ENCODE measurements at places on chromosomes 2 and 18. TPM values are rescaled to one million over a fixed set of nuclear protein-coding genes. Genes with fewer than 3 reads are reported as not detected.

- DNase-seq, result no peak
- H3K4me3 ChIP-seq, result no peak overlapping the region
- H3K27me3 ChIP-seq, result no peaks in the 10 kb centered on the region
- H3K4me1 ChIP-seq, result no peaks in the 10 kb centered on the region
- no peaks in the 10 kb centered on the region for H3K36me3 ChIP-seq
These were observed 103.5 kb downstream of the ANKRD44 start for GRCh38 chr2:197207106-197207505.

GRCh38 chr18:79744625-79745024 lies 53.1 kb upstream of the KCNG2 start:
- no peaks in the 10 kb centered on the region for H3K27me3 ChIP-seq
- no peak overlapping the region for H3K27ac ChIP-seq
- no peak overlapping the region for H3K4me3 ChIP-seq
- no peaks in the 10 kb centered on the region for H3K4me1 ChIP-seq
- H3K36me3 ChIP-seq, result no peaks in the 10 kb centered on the region
- no peak for DNase-seq

- H3K27me3 ChIP-seq, result no peaks in the 10 kb centered on the region
- no peaks in the 10 kb centered on the region for H3K36me3 ChIP-seq
- H3K27ac ChIP-seq, result no peak overlapping the region
- no peak overlapping the region for H3K4me3 ChIP-seq
- no peak for DNase-seq
- no peaks in the 10 kb centered on the region for H3K4me1 ChIP-seq
These were observed 1.7 kb downstream of the IL1RL1 start for GRCh38 chr2:102313025-102313424.

- no peak overlapping the region for H3K27ac ChIP-seq
- no peaks in the 10 kb centered on the region for H3K36me3 ChIP-seq
- H3K4me3 ChIP-seq, result no peak overlapping the region
- no peak for DNase-seq
These were observed 985.0 kb downstream of the BCL11A start for GRCh38 chr2:59568461-59568860.

DNA sequence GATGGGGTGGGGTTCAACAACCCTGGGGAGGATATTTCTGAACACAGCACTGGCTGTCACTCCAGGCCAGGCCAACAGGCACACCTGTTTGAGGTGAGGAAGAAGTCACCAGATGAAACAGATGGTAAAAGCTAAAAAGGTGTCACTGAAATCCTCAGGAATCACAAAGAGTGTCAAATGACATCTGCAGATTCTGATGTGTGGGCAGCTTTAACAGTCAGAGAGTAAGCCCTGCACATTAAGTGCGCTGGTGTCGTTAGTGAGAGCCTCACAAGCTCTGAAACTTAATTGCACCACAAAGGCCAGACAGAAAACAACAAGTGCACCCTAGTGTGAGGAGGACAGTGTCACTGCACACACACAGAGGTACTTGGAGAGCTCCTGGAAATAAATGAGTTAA lies 13.6 kb downstream of the FLACC1 start:
- no peaks in the 10 kb centered on the region for H3K4me1 ChIP-seq
- H3K36me3 ChIP-seq, result no peaks in the 10 kb centered on the region
- H3K4me3 ChIP-seq, result no peak overlapping the region
- H3K27me3 ChIP-seq, result no peaks in the 10 kb centered on the region
- H3K27ac ChIP-seq, result no peak overlapping the region

DNA sequence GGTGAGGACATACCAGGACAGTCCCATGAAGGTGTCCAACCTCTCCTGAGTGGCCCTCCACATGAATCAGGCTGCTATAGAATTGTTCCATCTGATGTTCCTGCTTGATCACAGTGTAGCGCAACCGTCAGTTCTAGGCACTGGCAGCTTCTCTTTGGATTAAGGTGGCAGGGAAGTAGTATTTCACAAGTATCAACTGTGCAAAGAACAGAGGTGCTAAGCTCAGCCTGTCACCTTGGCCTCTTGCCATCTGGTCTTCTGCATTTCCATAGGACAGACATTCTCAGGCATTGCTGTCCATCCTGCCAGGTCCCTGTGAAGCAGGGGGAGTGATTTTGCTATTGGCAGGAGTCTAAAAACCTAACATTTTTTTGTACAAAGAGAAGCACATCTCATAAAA lies 182.2 kb upstream of the EPAS1 start:
- H3K4me3 ChIP-seq, result no peak overlapping the region
- H3K27me3 ChIP-seq, result no peaks in the 10 kb centered on the region
- no peak for DNase-seq
- no peaks in the 10 kb centered on the region for H3K36me3 ChIP-seq

GRCh38 chr2:109446278-109447131 lies 167.3 kb downstream of the SEPTIN10 start:
- no peak for DNase-seq
- H3K27me3 ChIP-seq, result no peaks in the 10 kb centered on the region
- H3K27ac ChIP-seq, result no peak overlapping the region
- no peak overlapping the region for H3K4me3 ChIP-seq
- no peaks in the 10 kb centered on the region for H3K4me1 ChIP-seq
- no peaks in the 10 kb centered on the region for H3K36me3 ChIP-seq

Gene MEP1B
- total RNA-seq, result not detected

Gene ATP6V1B1
- total RNA-seq, result not detected

DNA sequence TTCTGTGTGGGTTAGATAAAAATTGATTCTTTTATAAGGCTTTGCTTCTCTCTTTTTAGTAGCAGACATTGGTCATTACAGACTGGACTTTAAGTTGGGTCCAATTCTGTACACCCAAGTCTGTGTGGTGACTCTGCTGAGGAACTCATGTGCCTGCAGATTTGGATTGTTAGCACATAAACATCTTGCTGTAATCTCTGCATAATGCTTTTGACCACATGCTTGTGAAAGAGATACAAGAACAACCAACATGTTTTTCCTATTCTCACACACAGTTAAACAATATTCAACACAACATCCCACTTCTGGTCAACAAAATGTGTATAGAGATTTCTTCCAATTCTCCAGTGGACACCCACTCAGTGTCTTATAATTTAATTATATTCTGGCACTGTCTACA lies 270.1 kb downstream of the RDH14 start:
- no peaks in the 10 kb centered on the region for H3K27me3 ChIP-seq
- no peak overlapping the region for H3K27ac ChIP-seq
- no peak overlapping the region for H3K4me3 ChIP-seq
- H3K4me1 ChIP-seq, result no peaks in the 10 kb centered on the region
- DNase-seq, result no peak

GRCh38 chr2:119548516-119549120 lies 4.4 kb downstream of the CFAP221 start:
- H3K27me3 ChIP-seq, result no peaks in the 10 kb centered on the region
- DNase-seq, result no peak
- no peak overlapping the region for H3K27ac ChIP-seq
- H3K4me3 ChIP-seq, result no peak overlapping the region

DNA sequence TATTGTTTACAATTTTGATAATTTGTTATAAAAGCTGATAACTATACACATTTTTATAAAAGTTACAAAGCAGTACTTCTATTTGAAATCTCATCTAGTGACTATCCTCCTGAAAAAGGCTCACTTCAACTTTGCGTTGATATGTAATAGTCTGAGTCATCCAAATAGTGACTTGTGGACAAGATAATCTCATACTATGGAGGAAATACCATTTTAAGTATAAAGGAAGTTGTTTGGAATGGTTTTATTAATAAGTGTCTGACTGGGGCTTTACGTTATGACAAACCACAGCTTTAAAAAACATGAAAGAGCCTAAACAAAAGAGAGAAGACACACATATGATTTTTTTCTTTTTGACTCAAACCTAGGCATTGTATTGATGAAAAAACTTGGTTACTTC lies 272.3 kb upstream of the COL3A1 start:
- no peak for DNase-seq
- H3K4me3 ChIP-seq, result no peak overlapping the region
- no peak overlapping the region for H3K27ac ChIP-seq

DNA sequence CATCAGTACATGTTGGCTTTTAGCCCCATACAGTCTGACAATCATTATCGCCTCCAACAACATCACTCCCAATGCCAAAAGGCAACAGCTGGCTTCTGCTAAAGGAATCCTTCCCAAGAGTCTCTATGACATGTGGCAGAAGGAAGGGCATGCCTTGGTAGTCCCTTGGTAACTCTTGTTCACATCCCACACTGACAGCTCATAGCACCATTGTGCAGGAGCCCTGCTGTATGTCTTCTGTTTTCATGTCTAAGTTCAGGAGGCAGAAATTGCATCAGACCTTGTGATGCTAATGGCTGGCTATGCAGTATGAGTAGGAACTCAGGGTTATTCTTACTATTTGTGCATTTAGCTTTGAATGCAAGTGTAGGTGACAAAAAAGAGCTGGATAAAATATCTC lies 392.1 kb downstream of the PTH2R start:
- no peaks in the 10 kb centered on the region for H3K36me3 ChIP-seq
- no peak overlapping the region for H3K4me3 ChIP-seq
- no peaks in the 10 kb centered on the region for H3K4me1 ChIP-seq
- H3K27ac ChIP-seq, result no peak overlapping the region
- no peaks in the 10 kb centered on the region for H3K27me3 ChIP-seq
- no peak for DNase-seq

Gene ARHGAP15
- total RNA-seq, result 4.4 TPM

DNA sequence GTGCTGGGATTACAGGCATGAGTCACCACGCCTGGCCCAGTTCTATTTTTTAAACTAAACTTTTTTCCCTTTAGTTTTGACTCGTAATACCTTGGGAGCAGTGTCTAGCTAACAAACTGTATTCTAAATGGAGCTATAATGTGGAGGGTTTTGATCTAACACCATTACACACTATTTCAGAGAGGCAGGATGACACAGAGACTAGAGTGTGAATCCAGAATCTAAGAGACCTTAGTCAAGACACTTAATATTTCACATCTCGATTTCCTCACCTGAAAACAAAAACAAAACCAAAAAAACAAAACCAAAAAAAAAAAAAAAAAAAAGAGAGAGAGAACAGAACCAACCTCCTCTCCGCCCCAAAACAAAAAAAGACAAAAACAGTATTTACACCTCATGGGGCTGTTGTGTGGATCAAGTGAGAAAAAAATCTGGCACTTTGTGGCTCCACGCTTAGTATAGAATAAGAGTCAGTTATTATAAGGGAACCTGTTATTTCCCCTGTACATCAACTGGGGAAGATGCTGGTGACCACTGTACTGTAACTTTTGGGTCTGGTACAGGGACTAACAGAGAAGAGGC lies 31.3 kb downstream of the DARS1 start:
- no peak for DNase-seq
- H3K4me1 ChIP-seq, result no peaks in the 10 kb centered on the region
- H3K36me3 ChIP-seq, result no peaks in the 10 kb centered on the region
- no peaks in the 10 kb centered on the region for H3K27me3 ChIP-seq
- no peak overlapping the region for H3K4me3 ChIP-seq

GRCh38 chr18:58882686-58883085 lies 18.0 kb downstream of the ZNF532 start:
- no peak overlapping the region for H3K4me3 ChIP-seq
- no peaks in the 10 kb centered on the region for H3K4me1 ChIP-seq
- no peak overlapping the region for H3K27ac ChIP-seq
- H3K36me3 ChIP-seq, result no peaks in the 10 kb centered on the region

DNA sequence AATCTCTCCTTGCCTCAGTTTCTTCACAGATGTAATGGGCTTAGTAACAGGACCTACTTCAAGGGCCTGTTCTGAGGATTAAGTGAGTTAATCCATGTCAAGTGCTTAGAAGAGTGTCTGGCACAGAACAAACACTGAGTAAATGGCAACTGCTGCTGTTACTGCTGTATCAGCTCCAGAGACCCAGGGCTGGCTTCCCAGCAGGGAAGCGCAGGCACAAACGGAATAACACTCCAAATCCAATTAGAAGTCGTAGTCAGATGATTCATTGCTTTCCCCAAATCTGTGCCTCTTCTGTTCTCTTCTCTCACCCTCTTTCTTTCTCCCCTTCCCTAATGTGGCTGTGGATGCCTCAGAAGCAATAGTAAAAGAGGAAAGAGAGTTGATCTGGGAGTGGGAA lies 101.1 kb upstream of the FZD7 start:
- no peak for DNase-seq
- no peak overlapping the region for H3K4me3 ChIP-seq
- no peaks in the 10 kb centered on the region for H3K4me1 ChIP-seq
- H3K27me3 ChIP-seq, result no peaks in the 10 kb centered on the region
- no peak overlapping the region for H3K27ac ChIP-seq

DNA sequence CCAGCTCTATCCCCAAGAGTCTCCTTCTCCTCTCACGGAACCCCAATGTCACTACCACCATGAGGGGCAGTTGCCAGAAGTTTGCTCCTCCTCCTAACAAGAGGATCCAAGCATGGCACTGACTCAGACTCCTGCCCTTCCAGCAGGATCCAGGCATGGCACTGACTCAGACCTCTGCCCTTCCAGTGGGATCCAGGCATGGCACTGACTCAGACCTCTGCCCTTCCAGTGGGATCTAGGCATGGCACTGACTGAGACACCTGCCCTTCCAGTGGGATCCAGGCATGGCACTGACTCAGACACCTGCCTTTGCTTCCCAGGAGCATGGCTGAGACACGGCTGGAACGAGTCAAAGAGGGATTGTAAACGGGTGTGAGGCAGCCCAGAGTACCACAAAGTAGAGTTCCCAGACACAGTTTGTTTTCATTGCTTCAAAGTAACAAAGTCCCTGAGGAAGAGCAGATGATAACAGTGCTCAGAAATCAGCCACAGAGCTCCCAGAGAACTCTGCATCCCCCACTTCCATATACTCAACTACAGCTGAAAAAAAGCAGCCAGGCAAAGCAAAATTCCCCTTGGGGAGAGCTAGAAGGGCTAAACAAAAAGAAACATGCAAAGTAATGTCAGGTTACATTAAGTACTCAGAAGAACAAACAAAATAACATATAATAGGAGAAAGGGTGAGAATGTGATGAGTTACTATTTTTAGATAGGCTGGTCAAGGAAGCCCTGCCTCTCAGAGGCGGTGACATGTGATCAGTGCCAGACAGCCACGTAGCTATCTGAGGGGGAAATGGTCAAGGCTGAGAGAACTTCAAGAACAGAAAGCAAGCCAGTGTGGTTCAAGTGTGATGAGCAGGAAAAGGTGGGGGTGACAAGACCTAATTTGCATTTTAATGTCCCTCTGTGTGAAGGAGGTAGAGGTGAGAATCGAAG lies 3.0 kb downstream of the BUB1 start:
- no peaks in the 10 kb centered on the region for H3K27me3 ChIP-seq
- DNase-seq, result no peak
- no peaks in the 10 kb centered on the region for H3K36me3 ChIP-seq
- H3K4me1 ChIP-seq, result no peaks in the 10 kb centered on the region

Gene PARD6G
- total RNA-seq, result 1.1 TPM

Gene SIX2
- total RNA-seq, result not detected

DNA sequence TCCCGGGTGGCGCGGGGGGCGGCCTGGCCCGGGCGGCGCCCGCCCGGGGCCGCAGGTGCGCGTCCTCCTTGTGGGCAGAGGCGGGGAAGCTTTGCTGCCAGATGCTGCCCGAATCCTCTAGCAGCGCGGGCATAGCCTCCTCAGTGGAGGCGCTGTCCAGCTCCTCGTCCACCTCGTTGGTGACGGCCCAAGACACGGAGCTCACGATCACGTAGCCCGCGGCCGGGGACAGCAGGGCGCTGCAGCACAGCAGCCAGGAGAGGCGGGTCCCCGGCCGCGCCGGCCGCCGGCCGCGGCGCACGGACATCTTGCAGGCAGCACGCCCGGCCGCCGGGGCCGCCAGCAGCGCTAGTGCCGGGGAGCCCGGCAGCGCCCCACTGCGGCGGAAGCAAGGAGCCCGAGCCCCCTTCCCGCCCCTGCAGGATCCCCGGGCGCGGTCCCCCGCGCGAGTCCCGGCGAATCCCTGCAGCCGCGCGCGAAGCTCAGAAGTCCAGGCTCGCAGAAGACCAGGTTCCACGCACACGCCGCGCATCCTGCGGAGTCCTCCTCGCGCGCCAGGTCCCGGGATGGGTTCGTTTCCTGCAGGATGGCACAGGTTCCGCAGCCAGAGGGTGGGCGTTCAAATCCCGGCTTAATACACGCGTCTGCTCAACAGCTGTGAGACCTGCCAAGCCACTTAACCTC lies at the start of gene CREG2:
Gene CREG2, minus strand, starts transcription at position 353 of the 684 bp plus-strand sequence. Its CDS starts 46 bp downstream, at position 307.
- DNase-seq, result peak; percentile 79
- H3K4me1 ChIP-seq, result peaks cover 11% of the 10 kb centered on the region
- no peaks in the 10 kb centered on the region for H3K36me3 ChIP-seq

Gene MARCO
- total RNA-seq, result 94.0 TPM

Data from right lobe of liver (tissue), 6 donors.